NB4 (cell line): ENCODE measurements at places on chromosomes 7 and 10.

- no peak for DNase-seq
These were observed 46.7 kb downstream of the HTRA1 start for GRCh38 chr10:122508021-122508420.

DNA sequence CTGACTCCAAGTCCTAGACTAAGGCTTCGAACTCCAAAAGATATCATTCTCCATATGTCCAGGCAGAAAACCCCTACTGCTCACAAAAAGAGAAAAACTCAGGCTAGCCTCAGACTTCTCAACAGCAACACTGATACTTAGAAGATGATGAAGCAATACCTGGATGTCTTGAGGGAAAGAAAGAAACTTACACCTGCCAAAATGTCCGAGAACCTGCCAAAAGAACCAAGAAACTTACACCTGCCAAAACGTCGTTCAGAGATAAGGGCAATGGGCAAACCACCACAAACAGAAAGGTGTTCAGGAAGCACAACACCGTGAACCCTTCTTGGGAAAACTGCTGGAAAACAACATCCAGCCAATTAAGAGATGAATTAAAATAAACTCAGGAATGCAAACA lies 15.3 kb downstream of the ABLIM1 start:
- DNase-seq: no peak

DNA sequence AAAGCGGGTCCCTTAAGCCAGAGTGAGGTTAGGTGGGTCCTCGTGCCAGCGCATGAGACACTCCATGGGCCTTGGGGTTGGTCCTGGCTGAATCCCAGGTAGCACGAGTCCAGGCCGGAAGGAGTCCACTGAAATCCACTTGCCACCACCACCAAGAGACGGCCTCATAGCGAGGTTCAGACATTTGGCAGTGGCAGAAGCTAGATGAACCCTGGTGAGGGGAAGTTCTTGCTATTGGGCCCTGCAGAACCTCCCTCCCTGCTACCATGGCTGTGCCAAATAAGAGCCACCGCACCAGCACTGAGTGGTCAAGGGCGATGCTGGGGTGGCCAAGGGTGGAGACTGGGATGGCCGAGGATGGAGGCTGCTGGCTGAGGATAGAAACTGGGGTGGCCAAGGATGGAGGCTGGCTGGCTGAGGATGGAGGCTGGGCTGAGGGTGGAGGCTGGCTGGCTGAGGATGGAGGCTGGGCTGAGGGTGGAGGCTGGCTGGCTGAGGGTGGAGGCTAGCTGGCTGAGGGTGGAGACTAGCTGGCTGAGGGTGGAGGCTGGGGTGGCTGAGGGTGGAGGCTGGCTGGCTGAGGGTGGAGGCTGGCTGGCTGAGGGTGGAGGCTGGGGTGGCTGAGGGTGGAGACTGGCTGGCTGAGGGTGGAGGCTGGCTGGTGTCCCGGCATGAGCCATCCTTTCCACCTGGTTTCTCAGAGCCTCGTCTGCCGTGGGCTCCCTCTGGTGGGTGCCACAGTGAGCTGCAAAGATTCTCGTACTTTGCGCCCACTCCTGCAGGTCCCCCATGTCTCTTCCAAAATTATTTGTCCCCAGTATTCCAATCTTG lies 88.2 kb downstream of the ELFN1 start:
- DNase-seq: peak; percentile 69

GRCh38 chr10:83541046-83541445 lies 598.3 kb upstream of the GHITM start:
- DNase-seq: no peak

DNA sequence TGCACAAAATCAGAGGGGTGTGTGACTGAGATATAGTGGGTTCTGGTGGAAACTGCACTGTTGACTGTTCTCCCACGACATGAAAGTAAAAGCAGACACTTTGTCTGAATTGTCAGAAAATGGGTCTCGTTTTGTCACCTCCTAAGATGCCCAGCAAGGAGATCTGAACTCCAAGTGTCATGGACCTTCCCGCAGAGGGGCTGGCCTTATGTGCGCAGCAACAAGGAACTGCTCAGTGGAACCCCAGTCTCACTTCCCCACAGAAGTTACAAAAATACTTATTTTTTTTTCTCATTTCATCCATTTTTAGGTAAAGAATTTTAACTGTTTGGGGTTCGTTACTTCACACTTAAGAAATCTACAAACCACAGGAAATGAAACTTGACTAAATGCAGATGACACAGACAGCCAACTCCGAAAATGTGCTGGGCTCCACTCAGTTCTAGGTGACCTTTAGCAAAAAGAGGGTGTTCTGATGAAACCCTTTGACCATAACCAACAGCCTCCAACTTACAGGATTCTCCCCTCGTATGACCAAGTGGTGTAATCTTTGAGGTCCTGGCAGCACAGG lies 115.0 kb downstream of the FAM107B start:
- DNase-seq: peak; percentile 90

GRCh38 chr7:44311561-44312495 lies 13.6 kb downstream of the CAMK2B start:
- no peak for DNase-seq

DNA sequence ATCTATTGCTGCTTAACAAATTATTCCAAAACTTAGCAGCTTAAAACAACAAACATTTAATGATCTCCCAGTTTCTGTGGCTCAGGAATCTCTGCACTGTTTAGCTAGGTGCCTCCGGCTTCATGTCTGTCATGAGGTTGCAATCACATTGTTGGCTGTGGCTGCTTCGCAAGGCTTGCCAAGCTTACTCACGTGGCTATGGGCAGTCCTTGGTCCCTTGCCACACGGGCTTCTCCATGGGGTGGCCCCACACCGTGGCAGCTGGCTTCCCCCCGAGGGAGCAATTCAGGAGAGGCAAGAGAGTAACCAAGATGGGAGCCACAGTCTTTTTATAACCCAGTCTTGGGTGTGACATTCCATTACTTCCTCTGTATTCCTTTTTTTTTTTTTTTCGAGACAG lies 67.4 kb downstream of the NEURL1 start:
- DNase-seq: no peak

DNA sequence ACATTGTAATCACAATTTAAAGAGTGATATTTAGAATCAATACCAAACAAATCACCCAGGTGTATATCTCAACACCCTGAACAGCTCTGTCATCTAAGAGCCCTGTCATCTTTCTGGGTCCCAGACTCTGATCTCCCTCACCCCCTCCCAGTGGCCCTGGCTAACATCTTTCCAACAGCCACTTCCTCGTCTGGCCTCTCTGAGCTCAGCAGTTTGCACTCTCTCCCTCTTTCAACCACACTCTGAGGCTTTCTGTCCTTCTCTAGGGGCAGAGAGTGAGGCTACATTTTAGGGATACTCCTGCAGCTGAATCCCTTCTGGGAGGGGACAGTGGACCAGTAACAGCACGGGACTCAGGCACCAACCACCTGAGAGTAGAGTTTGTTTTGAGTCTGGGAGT lies 17.1 kb upstream of the PRRT4 start:
- DNase-seq: peak; percentile 60

DNA sequence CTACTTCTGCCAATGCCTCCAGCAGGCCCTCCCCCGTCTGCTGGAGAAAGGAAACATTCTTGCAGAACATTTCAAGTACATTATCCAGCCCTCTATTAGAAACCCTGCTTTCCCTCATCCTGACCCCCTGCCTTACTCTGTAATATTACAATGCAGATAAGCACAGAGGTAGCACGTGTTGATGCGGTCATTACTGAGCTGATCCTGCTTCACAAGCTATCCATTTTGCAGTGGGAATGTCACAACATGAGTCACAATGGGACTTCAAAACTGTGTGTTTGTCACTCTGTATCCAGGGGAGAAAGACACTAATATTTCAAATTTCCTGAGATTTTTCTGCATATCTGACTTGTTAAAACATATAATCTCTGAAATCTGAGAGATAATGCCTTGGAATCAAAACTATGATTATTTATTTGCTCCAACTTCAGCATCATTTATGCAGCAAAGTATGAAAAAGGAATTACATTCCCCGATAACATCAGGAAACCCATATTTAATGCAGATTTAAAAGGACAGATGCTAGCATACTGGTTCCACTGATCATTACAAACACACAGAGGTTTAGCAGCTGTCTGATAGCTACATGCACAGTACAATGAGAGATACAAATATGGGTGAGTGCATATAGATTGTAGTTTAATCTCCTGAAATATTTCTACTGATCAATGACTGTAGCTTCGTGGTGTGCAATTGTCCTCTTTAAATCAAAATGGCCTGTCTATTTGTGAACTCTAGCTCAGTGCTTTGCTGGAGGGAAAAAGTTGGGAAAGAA lies 239.7 kb downstream of the SORCS3 start:
- no peak for DNase-seq

DNA sequence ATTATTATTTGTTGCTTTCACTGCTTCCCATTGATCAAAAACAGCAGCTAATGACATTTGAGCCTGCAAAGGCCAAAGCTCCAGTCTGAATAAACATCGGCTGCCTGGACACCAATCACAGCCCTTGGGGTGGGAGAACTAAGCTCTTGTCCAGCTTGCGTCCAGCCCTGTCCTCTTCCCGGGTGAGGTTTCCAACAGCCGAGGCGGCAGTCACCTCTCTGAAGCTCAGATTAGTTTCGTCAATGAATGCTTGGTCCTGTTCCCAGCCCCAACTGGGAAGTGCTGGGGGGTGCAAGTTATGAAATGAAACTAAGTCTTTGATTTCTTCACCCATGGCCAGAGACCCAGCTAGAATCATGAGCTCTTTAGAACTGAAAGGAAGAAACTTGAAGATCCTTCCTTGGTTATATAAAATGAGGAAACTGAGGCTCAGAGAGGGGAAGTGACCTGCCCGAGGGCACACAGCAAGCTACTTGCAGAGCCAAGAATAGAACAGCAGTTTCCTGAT lies 114.0 kb upstream of the TCF7L2 start:
- no peak for DNase-seq

- no peak for DNase-seq
These were observed 29.9 kb downstream of the ZC3HC1 start for GRCh38 chr7:130021105-130021834.

DNA sequence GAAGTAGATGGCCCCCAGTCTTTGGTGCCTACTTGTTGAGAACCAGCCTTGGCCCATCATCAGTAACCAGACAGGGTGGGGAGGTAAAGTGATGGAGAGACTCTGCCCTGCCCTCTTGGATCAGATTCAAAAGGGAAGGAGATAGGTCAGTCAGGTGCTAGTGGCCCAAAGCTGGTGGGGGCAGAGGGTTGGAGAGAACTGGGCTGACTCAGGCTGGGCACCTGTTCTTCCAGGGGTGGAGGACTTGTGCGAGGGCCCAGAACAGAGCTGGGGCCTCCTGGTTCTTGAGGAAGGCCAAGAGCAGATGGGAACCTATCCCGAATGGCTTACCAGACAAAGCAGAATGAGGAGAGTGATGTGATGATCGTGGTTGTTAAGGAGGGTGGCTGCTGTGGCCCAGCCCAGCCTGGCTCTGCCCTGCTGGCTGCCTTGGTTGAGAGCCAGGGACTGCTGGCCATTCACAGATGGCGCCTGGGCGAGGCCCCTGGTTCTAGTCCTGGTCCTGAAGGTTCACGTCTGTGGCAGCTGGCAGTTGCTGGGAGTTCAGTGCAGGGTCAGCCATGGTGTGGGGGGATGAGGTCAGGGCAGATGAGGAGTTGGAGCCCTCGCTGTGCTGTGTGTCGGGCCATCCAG lies 36.6 kb downstream of the PALD1 start:
- no peak for DNase-seq

GRCh38 chr10:14025283-14026189 lies 305.2 kb downstream of the FRMD4A start:
- DNase-seq: no peak

DNA sequence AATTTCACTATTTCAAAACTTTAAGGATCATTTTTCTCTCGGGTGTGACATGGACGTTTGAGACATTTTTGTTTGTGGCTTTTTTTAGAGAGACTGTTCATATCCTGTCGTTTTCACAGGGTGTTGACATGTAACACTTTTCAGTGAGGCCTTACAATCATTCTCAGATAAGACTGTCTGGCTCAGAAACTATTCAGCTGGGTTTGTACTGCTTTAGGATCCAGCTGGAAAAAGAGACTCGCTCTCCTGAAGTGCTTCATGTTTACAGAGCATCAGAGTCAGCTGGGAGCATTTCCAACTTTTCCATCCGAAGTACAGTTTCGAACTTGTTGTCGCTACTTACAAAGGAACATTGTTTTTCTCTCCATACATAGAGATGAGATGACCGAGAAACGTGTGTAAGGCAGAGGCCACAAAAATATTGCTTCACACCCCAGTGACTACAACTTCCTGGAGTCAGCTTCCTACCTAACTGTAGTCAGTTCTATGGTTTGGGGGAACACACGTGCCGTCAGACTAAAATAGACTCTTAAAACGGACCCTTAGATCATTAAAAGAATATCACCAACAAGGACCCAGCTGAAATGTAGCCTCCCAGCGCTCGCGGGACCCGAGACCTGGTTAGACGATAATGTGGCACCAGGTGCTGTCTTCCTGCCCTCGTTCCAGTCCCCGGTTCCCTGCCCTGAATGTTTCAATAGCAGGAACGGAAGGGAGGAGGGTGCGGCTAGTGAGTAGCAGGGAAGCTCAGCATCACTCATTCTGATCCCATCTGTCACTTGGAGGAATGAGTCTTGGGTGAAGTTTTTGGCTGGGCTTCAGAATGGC lies 78.0 kb downstream of the MKI67 start:
- DNase-seq: peak; percentile 92

- DNase-seq: no peak
These were observed 259.8 kb upstream of the GNAI1 start for GRCh38 chr7:79874797-79875196.

- DNase-seq: peak; percentile 50
These were observed 190.9 kb downstream of the BMPER start for GRCh38 chr7:34096198-34096651.

DNA sequence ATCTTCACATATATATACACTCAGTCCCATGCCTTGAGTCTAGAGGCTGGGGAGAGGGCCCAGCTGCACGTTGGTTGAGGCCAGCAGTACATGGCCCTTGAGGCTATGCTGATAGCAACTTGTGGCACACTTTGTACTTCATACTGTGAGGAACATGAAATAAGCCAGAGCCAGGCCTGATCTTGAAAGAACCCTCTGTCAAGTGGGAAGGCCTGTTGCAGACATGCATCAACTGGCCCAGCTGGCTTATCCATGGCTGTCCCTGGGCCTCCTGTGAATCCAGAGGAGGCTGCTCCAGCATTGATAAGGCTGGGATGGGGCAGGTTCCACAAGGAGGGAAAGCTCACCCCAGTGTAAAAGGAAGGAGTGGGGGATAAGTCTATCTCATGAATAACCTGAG lies 140.4 kb downstream of the NRF1 start:
- DNase-seq: no peak

DNA sequence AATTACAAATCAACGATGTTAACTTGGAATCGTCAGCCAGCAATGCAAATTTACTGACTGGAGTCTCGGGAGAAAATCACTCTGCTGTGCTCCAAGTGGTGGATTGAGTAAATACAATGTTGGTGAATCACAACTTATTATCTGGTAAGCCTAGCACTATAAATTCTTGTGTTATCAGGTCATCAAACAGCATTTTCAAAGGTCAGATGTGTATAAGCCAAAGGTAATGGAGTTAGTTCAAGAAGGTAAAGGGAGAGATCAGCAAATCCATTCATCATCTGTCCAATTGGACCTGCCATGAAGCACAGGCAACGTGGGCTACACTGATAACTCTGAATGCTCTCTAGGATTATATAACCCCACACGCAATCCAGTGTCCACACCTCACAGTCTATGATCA lies 13.9 kb downstream of the CUBN start:
- no peak for DNase-seq

- DNase-seq: no peak
These were observed 653.7 kb upstream of the SEMA3D start for GRCh38 chr7:85840554-85840953.
